ENCODE measurements at places on chromosomes 3 and 15. TPM values are rescaled to one million over a fixed set of nuclear protein-coding genes. Genes with fewer than 3 reads are reported as not detected.

The ZPLD1 gene
- total RNA-seq: 0.10 TPM

The PATL2 gene
- 0.42 TPM for total RNA-seq

The RPS17 gene
- total RNA-seq: 1,278 TPM

The AQP9 gene
- total RNA-seq: 0.97 TPM

The SHF gene
- 10.9 TPM for total RNA-seq

The TUSC7 gene
- total RNA-seq: not detected

The DISP2 gene
- total RNA-seq: 0.88 TPM

The GPR62 gene
- not detected for total RNA-seq

The GOLGA8F gene
- total RNA-seq: not detected

The CPLX3 gene
- not detected for total RNA-seq

The ESYT3 gene
- 0.21 TPM for total RNA-seq

The C3orf52 gene
- total RNA-seq: 0.06 TPM

The GRAMD1C gene
- 12.6 TPM for total RNA-seq

The ACTRT3 gene
- 1.8 TPM for total RNA-seq

The CYP1A2 gene
- total RNA-seq: not detected

The IQCF5 gene
- not detected for total RNA-seq

The ITIH4 gene
- total RNA-seq: 61.0 TPM

The SETMAR gene
- 40.4 TPM for total RNA-seq

The HHLA2 gene
- 0.06 TPM for total RNA-seq

The HOMER2 gene
- 30.0 TPM for total RNA-seq

The ATP8B4 gene
- total RNA-seq: 8.1 TPM

The HAPLN3 gene
- total RNA-seq: 4.1 TPM

The FHIT gene
- 39.6 TPM for total RNA-seq

The SLC2A2 gene
- not detected for total RNA-seq

Measured in adrenal gland (tissue), 19 donors.